NCI-H1417 treated with DMSO at 0.1 percent for 48 hours (cell line): ENCODE measurements at places on chromosomes 7 and 10.

DNA sequence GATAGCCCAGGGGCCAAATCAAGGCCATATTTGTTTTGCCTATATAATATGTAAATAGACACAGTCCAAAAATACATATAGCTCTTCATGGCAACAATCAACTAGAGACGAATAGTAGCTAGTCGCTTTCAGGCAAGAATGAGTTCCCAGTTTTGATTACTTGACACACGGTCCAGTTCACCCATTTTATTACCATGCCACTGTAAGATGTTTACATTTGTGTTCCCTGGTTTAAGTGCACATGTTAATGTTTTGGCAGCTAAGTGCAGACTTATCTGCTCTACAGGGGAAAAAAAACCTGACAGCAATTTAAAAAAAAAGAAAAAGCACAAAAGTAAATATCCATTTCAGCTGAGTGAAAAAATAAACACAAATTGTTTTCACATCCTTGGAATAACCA, 213.1 kb downstream of the TPK1 start:
- DNase-seq = no peak

DNA sequence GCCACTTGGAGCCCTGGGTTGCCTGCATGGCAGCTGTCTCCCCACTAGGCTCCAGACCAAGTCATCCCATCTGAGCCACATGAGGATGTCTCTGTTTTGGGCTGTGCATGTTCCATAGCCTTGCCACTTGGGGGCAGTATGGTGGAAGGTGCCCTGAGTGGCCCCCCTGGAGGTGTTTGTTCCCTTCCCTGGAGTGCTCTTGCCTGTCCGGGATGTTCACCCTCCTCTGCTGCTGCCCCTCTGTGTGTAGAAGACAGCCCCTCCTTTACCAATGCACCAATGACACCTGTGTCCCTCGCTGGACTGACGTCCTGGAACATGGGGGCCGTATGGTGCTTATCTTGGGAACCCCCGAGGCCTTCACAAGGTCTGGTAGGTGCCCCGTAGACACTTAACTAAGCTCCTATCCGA, 100.2 kb downstream of the ACTR3B start:
- DNase-seq = no peak

- DNase-seq = no peak
Measured at GRCh38 chr7:151123822-151124464, 37.7 kb downstream of the AGAP3 start.

GRCh38 chr10:99364125-99364524, 35.0 kb downstream of the CNNM1 start:
- no peak for DNase-seq

DNA sequence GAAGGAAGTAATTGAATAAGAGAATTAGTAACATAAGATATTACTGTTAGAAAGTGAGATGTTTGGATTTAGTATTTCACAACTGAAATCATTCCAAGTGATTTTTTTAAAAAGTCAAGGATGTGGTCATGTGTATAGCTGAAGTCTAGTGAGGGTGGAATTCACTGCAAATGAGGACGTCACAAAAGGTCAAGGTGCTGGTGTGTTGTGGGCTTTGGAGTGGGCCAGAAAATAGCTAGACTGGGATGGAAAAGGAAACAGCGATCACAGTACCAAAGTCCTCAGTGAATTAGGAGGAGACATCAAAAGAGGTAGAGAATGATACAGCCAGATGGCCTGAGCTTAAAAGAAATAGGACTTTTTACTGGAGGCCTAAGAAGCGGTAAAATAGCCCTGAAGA, 272.8 kb downstream of the DYNC1I1 start:
- DNase-seq = no peak

- no peak for DNase-seq
Measured at GRCh38 chr7:140005754-140006503, 56.8 kb downstream of the PARP12 start.

GRCh38 chr10:63286754-63287264, 153.7 kb downstream of the NRBF2 start:
- DNase-seq = no peak

DNA sequence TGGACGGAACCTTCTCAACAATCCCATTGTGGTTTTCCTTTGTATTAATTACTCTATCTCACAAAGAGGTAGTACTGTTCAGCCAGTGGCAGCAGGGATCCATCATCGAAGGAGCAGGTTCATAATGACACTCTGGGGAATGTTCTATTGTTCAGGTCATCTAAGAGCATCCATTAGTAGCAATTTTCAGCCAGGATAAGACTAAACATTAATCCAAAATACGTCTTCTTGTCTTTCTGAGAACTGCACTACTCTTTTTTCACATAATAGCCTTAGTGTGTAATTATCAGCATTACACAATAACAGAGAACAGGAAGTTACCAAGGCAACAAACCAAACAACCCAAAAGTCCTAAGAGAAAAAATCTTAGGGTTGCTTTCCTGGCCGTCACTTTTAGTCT, 259.5 kb upstream of the VWC2 start:
- no peak for DNase-seq

DNA sequence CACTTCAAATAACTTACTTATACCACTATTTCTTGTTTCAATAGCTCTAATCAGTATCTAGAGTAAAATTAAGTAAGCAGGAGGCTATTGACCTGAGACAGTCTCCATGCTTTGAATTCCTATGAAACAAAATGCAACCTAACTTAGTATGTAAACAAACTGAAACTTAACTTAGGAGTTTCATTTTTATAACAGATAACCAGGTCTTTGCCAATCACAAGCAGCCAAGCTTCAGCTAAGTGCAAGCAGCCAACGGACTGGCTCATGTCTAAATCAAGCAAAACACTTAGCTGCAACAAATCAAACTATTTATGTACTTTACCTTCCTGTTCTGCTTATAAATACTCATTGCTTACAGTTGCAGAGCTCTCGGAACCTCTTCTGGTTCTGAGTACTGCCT, 4.4 kb upstream of the GSTK1 start:
- DNase-seq = no peak

DNA sequence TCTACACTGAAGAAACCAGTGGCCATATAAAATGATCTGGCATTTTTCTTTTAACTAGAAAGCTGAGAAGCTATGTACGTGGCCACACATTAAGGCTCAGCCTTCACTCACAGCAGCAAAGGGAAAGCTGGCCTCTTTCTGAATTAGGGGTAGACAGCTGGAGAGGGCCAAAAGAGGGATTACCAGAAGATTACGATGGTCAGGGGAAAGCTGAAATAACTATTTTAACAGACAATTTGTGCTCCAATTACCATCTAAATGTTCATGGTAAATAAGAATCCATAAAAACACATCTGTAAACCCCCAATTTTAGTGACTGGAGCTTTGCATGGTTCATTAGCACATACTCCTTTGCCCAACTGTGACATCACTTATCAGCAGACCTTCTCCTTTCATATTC, 314.3 kb downstream of the HPSE2 start:
- no peak for DNase-seq

- no peak for DNase-seq
Measured at GRCh38 chr7:136131304-136131630, 154.1 kb upstream of the MTPN start.

DNA sequence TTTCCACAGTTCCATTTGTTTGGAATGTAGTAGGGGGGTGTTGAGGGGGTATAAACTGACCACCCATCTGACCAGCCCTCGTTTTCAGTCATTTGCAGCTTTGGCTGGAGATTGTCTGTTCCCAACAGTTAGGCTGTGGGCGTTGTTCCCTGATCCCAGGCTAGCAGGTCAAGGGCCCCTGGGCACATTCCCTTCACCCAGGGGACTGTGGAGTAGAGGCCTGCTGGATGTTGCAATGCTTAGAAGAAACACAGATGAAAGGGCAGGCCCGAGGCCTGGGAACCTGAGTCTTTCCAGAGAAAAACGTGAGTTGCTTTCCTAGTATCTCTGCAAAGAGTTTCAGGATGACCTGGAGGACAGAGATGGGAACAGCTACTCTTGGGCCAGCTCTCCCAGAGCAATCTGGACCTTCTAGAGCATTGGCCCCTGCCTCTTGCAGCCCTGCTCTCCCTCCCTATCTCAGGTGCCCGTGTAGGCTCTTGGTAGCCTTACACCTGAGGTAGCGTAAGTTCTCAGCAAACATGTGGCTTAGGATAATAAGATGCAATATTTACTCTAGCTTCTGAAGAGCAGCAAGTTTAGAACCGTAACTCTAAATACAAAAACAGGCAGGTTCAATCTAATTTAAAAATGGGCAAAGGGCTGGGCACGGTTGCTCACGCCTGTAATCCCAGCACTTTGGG, 99.4 kb upstream of the EFCAB10 start:
- no peak for DNase-seq

DNA sequence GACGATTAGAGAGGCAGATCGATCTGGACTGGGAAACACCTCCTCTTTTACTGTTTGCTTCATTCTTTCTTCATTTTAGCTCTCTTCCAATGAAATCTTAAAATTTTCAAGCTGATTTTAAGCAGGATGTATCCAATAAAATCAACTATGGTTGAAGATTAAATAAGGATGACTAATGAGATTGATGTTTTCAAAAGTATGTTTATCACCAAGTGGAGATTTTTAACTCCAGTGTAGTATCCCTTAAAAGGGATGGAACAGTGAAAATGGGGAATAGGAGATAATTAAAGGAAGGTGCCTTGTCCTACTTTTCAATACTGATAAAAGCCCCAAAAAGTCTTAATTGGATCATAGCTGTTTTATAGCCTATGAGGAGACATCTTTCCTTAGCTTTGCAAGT, 11.6 kb upstream of the LIPF start:
- no peak for DNase-seq

- DNase-seq = no peak
Measured at GRCh38 chr7:73338321-73338720, 10.4 kb downstream of the FKBP6 start.

DNA sequence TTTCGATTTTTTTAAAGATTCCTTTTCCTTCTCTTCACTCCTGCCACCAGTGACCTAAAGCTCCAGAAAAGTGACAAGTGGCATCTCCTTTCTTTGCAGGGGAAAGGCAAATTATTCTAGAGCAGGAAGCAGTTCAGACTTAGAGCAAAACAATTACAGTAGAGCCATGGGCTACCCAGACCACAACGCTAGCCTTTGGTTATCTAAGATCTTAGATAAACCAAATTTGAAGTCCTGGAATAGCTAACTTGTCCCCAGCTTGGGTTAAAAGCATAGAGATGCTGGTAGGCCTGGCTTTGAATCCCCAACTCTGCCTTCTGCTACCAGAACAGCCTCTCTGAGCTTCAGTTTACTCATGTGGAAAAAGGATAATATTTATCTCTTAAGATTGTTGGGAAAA, 38.4 kb downstream of the LGI1 start:
- DNase-seq = no peak

GRCh38 chr7:40311307-40311706, 176.5 kb downstream of the SUGCT start:
- no peak for DNase-seq
